ENCODE measurements at places on chromosomes 11 and 22. TPM values are rescaled to one million over a fixed set of nuclear protein-coding genes. Genes with fewer than 3 reads are reported as not detected.

Gene SGSM1
- not detected for total RNA-seq

DNA sequence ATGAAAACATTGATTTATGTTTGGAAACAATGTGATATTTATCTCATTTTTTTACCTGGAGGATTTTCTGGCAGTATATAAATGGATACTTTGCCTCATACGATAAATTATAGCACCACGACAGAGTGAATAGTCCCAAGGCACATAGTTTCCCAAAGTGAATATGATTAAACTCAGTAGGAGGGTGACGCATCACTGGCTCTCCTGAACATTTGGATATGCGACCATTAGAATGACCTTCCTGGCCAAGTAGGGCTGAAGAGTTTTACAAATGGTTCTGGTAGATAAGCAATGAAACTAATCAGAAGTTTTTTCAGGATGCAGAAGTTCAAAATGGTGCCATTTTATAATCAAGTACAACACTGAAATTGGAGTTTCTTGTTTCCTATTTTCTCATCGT is 397.7 kb downstream of the AASDHPPT start:
- no peak for DNase-seq

Gene PARVA
- total RNA-seq: 6.6 TPM

Gene RHOD
- not detected for total RNA-seq

DNA sequence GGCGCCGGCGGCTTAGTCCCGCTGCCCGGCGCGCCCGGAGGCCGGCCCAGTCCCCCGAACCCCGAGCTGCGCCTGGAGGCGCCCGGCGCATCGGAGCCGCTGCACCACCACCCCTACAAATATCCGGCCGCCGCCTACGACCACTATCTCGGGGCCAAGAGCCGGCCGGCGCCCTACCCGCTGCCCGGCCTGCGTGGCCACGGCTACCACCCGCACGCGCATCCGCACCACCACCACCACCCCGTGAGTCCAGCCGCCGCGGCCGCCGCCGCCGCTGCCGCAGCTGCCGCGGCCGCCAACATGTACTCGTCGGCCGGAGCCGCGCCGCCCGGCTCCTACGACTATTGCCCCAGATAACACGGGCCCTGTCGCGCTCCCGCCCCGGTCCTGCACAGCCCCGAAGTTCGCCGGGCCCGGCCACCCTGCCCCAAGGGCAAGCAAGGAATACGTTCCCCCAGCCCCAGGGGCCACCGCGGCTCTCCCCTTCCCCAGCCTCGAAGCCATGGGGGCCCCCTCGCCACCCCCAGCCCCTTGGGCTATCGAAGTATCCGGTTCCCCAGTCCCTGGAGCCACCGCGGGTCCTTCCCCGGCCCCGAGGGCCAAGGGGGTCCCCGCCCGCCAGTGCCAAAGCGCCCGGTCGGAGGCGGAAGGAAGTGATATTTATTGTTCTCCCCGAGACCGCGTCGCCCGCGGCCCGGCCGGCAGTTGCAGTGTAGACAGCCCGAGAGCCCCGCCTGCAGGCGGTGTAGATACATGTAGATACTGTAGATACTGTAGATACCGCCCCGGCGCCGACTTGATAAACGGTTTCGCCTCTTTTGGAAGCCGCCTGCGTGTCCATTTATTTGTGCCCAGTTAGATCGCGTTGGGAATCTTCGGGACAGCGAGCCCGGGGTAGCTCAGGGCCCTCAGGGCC is 6.2 kb downstream of the TBX1 start:
- no peak for DNase-seq

GRCh38 chr11:133118563-133119268 is 413.6 kb downstream of the OPCML start:
- no peak for DNase-seq

Gene BIK
- total RNA-seq: 6.9 TPM

DNA sequence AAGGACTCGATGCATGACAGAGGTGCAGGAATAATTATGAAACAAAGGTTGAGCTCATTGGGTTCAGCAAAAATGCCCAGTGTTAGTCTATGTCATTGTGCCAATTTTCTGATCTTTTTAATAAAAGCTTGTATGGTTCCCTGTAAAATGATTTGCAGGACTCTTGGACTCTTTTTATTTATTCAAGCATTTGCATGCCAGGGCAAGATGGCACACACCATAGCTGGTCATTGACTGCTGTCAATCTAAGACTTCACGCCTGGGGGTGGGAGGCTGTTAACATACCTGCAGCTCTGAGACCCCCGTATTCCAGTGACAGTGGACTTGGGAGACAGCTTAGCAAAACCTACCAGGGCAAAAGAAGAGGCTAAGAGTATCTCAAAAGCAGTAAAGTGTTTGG is 32.0 kb upstream of the ANO1 start:
- no peak for DNase-seq

DNA sequence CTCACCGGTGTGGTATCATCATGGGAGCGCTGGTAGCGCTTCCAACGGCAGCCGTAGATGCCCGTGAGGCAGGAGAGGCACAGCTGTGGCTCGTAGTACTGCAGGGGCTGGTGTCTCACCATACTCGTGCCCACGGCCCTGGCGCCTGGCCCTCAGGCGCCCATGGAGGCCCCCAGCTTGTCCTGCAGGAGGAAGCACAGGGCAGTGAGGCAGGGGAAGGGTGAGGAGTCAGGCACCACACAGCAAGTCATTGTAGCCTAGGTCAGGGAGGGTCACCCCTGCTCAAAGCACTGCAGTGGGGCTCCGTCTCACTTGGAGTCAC is 44.6 kb upstream of the KLHL35 start:
- DNase-seq: no peak

DNA sequence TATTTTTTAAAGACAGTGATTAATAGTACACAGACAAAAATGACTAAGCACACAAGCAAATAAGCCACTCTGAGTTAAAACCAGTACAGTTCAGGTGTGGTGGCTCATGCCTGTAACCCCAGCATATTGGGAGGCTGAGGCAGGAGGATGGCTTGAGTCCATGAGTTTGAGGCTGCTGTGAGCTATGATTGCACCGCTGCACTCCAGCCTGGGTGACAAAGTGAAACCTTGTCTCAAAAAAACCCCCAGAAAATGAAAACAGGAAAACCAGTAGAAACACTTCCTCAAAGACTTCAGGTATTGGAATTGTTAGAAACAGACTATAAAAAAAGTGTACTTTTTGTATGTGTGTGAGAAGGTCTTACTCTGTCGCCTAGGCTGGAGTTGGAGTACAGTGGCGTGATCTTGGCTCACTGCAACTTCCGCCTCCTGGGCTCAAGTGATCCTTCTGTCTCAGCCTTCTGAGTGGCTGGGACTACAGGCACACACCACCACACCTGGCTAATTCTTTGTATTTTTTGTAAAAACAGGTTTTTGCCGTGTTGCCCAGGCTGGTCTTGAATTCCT is 33.0 kb downstream of the PPP6R2 start:
- DNase-seq: no peak

DNA sequence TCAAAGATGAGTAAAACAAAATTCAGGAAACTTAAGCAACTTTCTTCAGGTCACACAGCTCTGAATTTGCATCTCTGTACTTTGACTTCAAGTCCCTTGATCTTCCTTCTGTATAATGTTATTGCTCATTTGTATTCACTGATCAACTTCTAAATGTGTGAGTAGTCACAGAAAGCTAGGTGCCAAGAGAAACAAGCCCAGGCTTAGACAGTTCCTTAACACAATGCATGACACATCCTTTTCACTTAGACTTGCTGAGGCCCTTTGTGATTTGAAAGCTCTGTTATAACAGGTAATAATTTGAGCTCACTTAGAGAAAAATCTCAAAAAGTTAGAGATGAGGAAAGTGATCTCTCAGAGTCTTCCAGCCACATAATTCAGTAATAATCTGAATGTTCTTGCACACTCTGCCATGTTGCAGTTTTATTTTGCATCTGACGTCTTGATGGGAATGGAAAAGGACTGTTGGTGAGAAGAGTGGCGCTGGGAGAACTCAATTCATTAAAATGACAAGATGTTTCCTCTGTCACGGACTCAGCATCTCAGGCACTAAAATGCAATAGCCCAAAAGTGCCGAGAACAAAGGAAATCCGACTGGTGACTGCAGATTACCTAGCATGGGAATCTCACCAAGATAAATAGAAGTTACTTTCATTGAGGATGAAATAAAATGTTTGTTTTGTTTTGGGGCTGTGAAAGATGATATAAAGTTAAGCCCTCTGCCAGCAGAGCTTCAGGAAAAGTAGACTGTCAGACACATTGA is 665.3 kb downstream of the OPCML start:
- DNase-seq: peak; percentile 63

Gene MAP6
- 1.6 TPM for total RNA-seq

GRCh38 chr11:126102436-126102981 is 39.8 kb upstream of the CDON start:
- peak; percentile 50 for DNase-seq

DNA sequence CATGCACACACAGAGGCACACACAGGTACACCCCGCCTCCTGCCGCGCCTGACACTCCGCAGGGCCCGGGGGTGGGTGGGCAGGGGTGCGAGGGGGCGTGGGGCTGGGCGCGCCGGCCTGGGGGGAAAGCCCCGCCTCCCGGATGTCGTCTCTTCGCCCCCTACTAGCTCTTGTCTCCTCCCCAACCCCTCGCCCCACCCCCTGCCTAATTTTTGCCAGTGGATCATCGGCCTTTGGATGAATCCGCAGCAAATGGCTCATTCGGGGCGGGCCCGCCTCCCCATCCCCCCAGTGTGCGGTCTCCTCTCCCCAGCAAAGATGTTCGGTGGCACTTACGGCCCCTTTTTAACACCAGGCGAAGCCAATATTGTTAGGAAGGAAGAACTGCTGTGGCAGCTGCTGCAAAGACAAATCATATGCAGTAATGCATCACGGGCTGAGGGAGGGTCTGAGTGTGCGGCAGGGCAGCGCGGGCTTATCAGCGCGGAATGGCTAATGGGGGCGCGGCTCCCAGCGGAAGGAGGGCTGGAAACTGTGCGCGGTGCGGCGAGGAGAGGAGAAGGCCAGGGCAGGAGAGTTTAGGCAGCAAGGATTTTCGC is 13.4 kb upstream of the NECTIN1 start:
- DNase-seq: no peak

Gene FADS2
- total RNA-seq: 222 TPM

Gene OR4P4
- total RNA-seq: not detected

- peak; percentile 95 for DNase-seq
Observed at GRCh38 chr11:17939542-17939941, 73.3 kb downstream of the SERGEF start.

Gene MYBPC3
- total RNA-seq: not detected

- no peak for DNase-seq
Observed at GRCh38 chr11:134231958-134232659, 7.6 kb downstream of the VPS26B start.
